ENCODE measurements at places on chromosomes 11 and 22. TPM values are rescaled to one million over a fixed set of nuclear protein-coding genes. Genes with fewer than 3 reads are reported as not detected.

GRCh38 chr11:46388619-46389449 lies 2.7 kb downstream of the CHRM4 start:
- no peak for DNase-seq

DNA sequence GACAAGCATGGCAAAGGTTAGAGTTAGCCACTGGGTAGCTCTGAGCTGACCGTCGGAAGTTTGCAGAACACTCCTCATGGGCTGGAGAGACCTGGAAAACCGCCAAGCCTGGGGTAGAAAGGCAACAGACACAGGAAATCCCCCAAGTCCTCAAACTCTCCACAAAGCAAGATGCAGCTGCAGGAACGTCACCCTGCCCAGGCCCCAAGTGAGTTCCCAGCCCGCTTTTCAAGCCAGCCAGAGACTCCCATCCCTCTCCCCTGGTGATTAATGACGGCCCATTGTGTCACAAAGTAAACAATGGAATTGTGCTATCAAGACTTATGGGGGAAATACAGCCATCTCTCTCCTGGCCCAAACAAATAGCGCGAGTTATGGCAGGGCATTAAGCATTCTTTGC lies 633.0 kb downstream of the TBC1D22A start:
- no peak for DNase-seq

DNA sequence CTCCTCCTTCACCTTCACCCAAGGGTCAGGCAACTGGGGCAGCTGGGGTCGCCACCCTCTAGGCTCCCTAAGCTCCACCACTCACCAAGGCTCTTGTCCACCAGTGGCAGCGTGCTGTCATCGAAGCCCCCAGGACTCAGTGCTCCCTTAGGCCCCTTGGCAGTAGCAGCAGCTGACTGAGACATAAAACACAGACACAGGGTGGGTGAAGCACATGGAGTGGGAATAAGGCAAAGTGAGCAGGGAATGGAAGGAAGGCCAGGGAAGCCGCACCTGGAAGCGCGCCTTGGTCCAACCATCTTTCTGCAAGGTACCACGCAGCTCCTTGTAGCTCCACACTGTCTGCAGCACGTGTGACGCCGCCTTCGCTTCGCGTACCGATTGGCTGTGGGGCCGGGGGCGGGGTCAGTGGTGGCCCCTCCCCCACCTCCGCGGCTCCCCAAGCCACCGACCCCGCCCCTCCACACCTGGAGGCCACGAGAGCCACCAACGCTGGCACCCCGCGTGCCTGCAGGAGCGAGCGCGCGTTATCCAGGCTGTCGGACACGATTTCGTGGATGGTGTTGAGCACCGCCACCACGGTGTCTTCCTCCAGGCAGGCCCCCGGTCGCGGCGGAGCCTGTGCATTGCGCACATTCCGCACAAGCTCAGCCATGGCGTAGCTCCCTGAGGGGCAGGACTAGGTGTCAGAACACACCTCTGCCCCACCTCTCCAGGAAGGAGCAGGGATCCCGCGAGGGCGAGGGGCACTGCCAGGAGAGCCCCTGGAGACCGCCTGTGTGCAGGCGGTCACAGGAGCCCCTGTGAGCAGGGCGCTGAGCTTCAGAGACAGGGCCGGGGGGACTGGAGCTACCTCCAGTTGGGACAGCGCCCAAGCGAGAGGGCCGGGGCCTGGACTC lies 31.3 kb upstream of the TXNRD2 start:
- DNase-seq, result no peak

DNA sequence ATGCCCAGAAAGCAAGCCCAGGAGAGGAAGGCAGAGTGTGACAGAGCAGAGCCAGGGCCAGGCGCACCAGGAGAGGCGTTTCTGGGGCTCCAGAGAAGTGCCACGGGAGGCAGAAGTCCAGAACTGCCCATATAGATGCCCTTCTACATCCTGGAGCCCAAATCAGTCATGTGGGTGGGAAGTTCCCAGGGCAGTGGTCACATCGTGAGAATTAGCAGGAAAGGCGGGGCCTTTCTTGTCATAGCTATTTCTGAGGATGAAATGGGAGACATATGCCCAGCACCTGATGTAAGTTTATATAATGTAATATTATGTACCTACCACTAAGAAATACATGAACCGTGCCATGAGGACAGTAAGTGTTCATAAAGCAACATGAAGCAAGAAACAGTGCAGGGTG lies 13.1 kb downstream of the ZDHHC24 start:
- DNase-seq, result no peak

The DCHS1 gene
- polyA plus RNA-seq, result 8.2 TPM

The OR51F2 gene
- 0.15 TPM for polyA plus RNA-seq

DNA sequence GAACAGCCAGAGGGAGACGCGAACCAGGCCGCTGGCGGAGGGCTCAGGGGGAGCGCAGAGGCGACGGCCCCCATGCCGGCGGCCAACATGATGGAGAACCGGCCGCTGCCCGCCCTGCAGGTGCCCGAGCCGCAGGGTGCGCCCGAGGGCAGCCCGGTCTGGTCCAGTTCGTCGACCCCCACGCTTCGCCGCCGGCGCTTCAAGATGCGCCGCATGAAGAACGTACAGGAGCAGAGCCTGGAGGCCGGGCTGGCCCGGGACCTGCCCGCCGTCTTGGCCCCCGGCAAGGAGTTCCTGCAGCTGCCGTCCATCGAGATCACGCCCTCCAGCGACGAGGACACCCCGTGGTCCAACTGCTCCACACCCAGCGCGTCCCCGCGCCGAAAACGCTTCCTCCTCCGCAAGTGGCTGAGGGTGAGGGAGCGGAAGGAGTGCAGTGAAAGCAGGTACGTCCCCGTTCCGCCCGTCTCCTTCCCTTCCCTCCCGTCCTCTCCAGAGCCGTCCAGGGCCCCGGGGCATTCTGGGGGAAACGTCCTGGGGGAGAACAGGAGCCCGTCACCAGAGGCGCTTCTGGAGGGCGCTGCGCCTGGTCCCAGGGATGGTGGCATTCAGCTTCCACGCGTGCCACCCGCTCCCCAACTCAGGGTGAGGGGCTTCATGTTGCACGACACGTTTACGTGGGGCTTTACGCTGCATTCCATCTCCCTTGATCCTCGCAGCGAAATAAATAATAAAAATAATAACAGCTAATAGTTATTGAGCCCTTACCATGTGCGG lies 840 bp downstream of the GRAMD1B start:
- DNase-seq, result no peak

DNA sequence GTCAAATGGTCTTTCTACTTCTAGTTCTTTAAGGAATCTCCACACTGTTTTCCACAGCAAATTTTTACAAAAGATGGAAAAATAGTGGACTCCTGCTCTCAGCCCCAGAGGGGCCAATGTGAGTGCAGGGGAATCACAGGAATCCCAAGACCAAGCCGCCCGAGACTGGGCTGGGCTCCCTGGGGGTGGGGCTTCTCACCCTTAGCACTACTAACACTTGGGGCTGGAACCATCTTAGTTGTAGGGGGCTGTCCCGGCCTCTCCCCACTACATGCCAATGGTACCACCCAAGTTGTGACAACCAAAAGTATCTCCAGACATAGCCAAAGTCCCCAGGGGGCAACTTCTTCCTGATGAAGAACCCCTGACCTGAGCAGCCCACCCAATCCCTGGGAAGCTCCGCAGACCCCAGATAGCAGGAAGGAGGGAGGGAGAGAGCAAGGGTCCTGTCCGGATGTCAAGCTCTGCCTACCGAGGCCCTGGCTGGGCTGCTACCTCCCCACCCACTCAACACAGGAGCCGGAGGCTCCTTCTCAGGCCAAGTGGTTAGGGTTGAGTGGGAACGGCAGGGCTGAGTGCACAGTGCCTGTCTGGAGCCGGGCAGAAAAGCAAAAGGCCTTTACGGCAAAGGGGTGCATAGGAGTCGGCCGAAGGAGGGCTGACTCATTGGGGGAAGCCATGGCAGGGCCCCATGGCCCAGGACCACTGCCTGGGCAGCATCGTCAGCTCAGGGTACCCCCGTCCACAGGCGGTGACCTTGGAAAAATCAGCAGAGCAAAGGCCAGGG lies 122.5 kb upstream of the FGF3 start:
- no peak for DNase-seq

The NAV2 gene
- 35.6 TPM for polyA plus RNA-seq

DNA sequence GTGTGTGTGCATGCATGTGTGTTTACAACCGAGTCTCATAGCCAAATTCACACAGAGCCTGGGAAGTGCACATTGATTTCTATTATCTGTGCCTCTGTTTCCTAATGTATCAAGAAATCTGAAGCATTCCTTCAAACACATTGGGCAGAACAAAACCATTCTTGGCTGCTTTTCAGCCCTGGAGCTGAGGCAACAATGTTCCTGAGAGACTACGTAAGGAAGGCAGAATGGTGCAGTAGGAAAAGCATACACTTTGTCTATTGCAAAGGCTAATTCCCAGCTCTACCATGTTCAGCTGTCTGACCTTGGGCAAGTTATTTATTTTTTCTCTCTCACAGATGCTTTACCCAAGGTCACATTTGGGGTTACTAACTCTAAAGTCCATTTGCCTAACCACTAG lies 575.5 kb downstream of the SOX6 start:
- no peak for DNase-seq

GRCh38 chr11:67267188-67268080 lies 1.2 kb downstream of the GRK2 start:
- DNase-seq, result no peak

DNA sequence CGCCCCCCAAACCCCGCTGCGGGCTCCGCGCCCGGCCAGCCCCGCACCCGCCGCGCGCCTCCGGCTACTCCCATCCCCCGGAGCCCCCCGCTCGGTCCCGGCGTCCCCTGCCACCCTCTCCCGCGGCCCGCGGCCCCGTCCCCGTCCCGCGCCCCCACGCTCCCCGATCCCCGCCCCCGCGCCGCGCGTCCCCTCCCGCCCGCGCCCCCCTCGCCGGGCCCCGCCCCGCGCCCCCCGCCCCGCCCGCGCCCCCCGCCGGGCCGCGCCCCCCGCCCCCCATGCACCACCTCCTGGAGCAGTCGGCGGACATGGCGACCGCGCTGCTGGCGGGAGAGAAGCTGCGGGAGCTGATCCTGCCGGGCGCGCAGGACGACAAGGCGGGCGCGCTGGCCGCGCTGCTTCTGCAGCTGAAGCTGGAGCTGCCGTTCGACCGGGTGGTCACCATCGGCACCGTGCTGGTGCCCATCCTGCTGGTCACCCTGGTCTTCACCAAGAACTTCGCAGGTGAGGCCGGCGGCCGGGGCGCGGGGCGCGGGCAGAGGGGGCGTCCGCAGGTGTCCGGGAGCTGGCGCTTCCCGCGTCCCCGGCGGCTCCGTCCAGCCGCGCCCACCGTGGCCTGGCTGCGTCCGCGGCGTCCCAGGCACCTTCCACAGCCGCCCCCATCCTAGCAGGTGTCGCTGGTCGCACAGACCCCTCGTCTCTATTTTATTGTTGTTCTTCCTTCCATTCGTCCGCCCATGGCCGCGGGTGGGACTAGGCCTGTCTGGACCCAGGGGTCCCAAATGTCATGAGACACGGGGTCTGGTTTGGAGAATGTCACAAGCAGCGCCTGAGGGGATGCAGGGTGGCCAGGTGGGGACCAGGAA lies at the start of gene PANX2:
TSS of gene PANX2 (plus strand) at position 279 of the 866 bp plus-strand sequence. CDS start at position 279, 0 bp downstream.
- DNase-seq, result no peak

DNA sequence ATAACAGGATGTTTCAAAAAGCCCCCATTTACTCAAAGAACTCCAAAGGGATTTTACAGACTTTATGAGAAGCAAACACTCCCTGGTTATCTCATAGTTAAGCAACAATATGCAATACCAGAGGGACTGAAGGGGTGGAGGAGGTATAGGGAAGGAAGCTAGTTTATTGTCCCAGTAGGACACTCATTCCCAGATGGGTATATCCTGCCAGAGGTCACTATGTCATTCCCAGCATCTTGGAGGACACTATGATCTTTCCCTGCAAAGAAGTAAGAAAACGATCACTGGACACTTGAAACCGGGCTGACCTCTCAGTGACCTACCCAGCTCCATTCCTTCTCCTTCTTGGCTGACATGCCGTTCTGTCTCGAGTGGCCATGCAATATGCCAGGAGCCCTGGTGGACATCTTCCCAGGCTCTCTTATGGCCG lies 114.5 kb downstream of the NAT10 start:
- no peak for DNase-seq

GRCh38 chr11:12456651-12457579 lies 79.5 kb downstream of the PARVA start:
- DNase-seq, result no peak

The MTA2 gene
- polyA plus RNA-seq, result 32.2 TPM

- no peak for DNase-seq
Observed at GRCh38 chr11:119409731-119410130, 13.2 kb downstream of the THY1 start.

The BTBD18 gene
- polyA plus RNA-seq, result 0.03 TPM

DNA sequence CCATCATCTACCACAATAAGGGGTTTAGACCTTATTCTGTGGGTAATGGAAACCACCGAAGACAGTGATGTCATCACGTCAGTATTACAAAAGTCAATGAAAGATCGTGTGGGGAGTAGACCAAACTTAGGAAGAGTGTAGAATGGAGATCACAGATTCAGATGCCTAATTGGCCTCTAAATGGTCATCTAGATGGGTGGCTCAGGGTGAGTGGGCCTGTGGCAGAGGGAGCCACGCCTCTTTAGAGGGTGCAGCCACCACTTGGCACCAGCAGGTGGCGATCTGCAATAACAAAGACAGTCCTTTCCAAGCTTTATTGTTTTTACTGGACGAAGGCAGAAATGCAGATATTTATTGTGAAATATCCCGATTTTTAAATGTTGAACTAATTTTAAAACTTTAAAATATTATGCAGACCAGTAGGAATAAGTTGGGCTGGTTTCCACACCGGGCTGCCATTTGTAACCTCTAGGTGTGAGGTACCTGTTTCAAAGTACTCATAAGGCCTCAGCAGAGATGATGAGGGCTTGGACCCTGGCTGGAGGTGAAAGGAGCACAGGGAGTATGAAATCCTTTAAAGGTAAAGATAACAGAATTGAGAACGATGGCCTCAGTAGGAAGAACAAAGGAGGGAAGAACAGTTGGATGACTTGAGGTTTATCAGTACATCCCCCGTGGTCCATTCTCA lies 222.0 kb downstream of the DBX1 start:
- DNase-seq, result peak; percentile 79

The TTC28 gene
- polyA plus RNA-seq, result 6.5 TPM

The SDF2L1 gene
- 75.4 TPM for polyA plus RNA-seq

The WNT11 gene
- polyA plus RNA-seq, result 0.11 TPM

DNA sequence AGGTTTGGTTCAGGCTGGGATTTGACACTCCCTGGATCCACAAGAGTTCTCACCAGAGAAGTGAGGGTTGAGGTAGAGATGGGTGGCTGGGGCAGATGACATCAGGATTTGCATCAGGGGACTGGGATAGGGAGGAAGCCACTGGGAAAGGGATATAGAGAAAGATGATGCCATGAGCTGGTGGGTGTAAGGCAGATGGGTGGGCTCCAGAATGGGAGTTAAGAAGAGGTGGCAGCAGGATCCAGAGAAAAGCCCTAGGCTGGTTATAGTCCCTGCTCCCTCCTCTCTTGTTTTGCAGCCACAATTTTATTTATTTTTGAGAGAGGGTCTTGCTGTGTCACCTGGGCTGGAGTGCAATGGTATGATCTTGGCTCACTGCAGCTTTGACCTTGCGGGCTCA lies 1.8 kb upstream of the C1QTNF4 start:
- DNase-seq, result no peak

GRCh38 chr11:120021391-120021953 lies 116.4 kb downstream of the TRIM29 start:
- no peak for DNase-seq

GRCh38 chr11:61555051-61555969 lies 25.6 kb downstream of the SYT7 start:
- DNase-seq, result no peak

- no peak for DNase-seq
Observed at GRCh38 chr22:20611418-20611817, 104.0 kb downstream of the MED15 start.

The DEFB131B gene
- polyA plus RNA-seq, result not detected
